ENCODE measurements at places on chromosomes 13 and 19.
A peak's percentile ranks its signal among the peaks of the same experiment; 100 is the strongest.

DNA sequence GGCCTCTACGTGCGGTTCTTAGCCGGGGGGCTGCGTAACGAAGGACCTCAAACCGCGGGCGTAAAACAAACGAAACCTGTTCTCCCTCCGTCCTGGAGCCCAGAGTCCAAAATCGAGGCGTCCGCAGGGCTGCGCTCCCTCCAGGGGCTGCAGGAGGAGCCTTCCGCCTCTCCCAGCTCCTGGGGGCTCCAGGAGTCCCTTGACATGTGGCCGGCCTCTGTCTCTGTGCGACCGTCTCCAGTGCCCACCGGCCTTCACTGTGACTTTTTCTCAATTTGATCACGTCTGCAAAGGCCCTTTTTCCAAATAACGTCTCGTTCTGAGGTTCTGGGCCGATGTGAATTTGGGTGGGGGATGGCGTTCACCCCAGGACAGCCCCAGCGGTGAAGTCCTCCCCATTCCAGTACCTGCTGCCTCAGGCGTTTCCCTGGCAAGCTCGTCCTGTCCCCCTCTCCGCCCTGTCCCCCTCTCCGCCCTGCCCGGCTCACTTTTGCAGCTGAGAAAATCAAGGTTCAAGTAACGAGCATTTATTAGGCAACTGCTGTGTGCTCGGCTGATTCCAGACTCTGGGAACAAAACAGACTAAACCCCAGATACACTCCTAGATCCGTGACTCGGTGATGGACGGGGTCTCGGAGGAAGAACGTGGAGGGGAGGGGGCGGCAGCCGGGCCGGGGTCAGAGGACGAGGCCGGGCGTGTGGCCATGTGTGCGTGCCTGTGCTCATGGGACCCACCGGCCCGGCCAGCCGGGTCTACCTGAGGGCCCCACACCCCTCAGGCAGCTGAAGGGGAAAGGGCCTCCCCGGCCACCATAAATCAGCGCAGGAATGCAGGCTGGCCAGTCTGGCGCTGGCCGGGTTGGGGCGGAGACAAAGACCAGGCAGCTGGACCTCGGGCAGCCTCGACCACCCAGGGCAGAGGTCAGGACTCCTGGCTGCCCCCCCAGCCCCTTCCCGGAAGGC, 28.1 kb upstream of the WDR18 start:
- no peak for DNase-seq

GRCh38 chr19:7874076-7874896, at the start of gene PRR36:
PRR36 (minus strand) TSS chr19:7874390; CDS start chr19:7873689, 701 bp downstream.
- peak; percentile 78 for DNase-seq

DNA sequence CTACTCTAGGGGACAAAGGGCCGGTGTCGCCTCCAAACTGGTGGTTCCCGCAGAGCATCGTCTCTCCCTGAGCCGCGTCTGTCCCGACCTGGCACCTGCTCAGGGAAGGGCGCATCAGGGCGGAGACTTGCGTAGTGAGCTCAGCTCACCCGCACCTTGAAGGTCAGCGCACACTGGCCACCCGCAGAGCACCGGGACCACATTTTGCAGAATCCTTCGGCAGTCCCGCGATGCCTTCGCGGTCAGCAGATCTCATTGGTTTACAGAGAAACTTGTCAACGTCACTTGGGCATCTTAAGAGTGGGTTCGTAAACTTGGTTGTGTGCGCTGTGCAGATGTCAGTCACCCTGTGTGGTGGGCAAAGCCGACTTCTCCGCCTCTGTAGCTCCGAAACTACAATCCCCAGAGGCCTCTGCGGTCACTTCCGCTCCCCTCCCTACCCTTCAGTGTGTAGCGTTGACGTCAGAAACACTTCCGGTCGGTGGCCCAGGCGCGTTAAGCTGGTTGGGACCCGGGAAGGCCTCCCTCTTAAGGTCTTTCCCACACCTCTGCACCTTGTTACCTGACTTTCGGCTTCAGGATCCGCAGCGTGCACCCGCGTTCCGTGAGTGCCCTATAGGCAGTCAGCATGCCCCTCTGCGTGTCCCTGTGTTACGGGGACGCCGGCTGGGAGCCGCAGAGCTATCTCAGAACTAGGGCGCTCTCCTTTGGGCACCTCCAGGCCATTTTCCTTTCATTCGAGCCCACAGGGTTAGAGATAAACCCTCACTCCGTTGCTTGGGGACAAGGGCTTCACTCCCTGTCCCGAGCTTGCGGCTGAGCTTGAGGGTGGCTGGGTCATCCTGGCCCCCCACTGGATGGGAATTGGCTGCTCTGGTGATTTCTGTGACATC, 36.5 kb upstream of the ZNF527 start:
- no peak for DNase-seq

GRCh38 chr13:99774644-99775043, 196.9 kb downstream of the ZIC5 start:
- no peak for DNase-seq

- DNase-seq: no peak
These were observed 3.6 kb upstream of the FAM187B start for GRCh38 chr19:35231956-35232645.

DNA sequence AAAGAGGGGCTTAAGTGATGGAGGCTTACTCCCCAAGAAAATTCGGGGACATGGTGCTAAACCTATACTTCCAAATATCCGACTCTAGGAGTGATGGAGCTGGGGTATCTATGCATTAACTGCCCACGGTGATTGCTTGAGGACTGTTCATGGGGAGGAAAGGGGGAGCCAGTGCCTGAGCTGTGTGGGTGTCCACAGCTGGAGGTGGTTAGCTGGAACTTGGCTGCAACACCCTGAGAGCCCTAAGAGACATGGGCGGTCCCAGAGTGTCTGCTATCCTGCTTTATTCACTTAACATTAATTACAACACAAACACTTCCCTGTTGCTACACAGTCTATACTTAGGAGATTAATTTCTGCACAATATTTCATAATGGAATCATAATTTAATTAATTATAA, 28.1 kb upstream of the POMP start:
- no peak for DNase-seq

DNA sequence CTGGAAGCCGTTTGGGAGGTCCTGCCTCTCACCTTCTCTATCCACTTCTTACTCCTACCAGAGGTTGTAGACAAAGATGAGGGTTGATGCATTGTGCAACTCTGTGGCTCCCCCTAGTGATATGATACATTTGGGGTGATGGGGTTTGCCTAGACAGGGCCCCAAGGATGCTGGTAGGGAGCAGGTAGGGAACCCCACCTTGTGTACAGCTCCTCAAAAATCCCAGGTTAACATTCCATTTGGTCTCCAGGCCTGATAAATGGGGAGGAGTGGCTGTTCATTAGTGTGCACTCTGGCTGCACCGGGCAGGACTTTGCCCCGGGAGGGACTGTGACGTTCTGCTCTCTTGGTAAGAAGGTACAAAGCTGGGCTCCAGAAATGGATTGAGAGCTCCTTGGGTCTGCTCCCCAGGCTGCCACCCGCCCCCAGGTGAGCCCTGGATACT, 19.2 kb downstream of the SIGLEC8 start:
- no peak for DNase-seq

DNA sequence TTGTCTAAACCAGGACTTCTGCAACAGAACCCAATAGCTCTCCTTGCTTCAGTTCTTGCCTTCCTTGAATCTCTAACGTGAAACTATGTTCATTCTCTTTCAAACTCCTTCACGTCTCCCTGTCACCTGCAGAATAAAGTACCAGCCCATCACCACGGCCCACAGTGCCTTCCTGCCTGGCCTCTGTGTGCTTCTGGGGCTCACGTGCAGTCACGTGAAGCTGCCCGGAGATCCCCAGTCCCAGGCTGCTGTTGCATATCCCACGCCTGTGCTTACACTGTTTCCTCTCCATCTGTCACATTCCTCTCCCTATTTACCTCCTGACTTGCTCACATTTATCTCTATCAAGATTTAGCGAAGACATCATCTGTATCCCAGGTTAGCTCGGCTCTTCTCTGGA, 102.8 kb downstream of the STARD13 start:
- DNase-seq: no peak

DNA sequence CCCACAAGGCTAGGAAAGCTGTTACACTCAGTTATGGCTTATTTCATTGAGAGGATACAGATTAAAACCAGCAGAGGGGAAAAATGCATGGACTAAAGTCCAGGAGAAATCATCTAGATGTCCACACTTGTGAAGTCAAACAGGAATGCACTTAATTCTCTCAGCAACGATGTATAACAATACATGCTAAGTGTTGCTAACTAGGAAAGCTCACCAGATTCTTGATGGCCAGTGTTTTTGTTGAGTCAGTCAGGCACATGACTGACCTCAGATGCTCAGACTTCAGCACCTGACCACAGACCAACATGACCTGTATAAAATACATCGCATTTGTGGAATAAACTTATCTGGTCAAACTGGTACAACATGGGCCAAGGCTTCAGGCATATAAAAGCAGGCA, 470.2 kb upstream of the PRR20A start:
- no peak for DNase-seq

- no peak for DNase-seq
These were observed 94.0 kb downstream of the KLF12 start for GRCh38 chr13:74040200-74040599.

DNA sequence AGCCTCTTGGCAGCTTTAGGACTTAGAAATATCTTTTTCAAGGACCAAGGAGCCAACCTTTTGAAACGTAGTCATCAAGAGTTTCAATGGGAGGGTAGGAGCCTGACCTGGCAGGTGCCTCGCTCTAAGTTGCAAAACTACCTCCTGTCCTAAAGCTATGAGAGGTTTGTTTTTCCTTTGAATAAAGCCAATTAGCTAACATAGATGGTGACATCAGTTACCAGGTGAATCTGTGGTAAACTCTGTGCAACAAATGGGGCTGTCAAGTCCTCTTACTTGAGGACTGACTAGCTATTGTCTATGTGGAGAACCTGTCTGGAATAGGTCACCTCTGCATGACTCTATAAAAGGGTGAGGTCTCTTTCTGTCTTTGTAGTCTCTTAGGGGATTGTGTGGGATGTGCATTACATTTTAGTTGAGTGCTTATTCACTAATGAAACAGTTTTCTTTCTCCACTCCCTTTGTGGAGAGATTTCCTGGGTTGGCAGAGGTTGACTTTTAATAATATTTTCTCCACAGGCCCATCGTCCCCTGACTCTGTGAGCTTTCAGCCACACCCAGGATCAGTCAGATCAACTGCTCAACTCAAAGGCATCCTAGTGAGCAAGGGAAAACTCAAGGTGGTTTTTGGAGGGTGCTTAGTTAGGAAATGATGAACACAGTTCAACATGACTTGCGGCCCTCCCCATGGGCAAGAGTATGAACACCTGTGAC, 9.9 kb downstream of the ARL11 start:
- DNase-seq: no peak

- DNase-seq: no peak
These were observed 54.4 kb upstream of the RGCC start for GRCh38 chr13:41402691-41403511.
